Activated CD8-positive, alpha-beta T cell treated with anti-CD3 and anti-CD28 coated beads for 36 hours (primary cell): ENCODE measurements at places on chromosomes 7 and 10. TPM values are rescaled to one million over a fixed set of nuclear protein-coding genes. Genes with fewer than 3 reads are reported as not detected.

DNA sequence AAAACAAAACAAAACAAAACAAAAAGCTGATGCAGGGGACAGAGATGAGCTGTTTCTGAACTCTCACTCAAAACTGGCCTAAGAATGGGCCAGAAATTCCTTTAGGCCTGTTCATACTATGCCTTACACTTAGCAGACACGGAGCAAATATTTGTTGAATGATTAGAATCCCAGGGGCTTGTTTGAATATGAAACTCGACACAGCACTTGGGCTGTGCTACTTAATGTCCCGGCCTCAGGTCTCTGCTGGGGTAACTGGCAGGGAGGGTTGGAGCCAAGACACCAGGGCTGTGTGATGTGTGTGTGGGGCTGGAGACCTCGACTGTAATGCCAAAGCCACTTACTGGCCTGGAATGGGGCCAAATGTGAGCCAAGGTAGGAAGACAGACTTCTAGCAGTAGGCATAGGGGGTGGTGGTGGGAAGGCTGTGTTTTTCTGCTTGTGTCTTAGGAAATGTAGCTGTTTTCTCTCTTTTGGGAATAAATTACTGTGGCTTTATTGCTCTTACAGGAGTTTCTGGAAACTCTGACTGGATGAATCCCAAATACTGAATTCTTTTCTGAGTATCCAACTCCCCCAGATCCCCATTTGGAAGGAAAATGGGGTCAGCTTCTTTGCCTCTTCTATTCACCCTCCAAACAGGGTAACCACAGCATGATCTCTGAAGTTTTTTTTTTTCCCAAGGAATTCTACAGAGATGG, 66.7 kb downstream of the EMX2 start:
- no peaks in the 10 kb centered on the region for H3K36me3 ChIP-seq
- no peak overlapping the region for H3K27ac ChIP-seq
- H3K4me3 ChIP-seq, result no peak overlapping the region
- DNase-seq, result no peak
- H3K4me1 ChIP-seq, result no peaks in the 10 kb centered on the region

RPEL1 gene
- not detected for total RNA-seq

DNA sequence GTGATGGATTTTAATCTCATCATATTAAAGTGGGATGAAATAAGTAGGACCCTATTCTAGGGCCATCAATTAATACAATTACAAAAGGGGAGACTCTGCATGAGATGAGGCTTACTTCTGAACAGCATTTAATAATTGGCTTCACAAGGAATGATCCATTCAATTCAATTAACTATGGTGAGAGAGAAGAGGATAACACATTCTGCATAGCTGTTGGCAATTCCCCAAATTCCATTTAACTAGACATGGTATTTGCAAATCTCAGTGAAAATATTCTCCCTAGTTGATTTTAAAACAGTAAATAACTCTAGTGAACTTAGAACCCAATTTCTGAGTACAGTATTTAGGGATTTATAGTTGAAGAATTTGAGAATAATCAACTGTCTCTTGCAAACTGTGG, 145.3 kb downstream of the NOC3L start:
- H3K4me1 ChIP-seq, result no peaks in the 10 kb centered on the region
- no peak overlapping the region for H3K27ac ChIP-seq
- H3K27me3 ChIP-seq, result peaks cover 10% of the 10 kb centered on the region
- no peak overlapping the region for H3K4me3 ChIP-seq
- DNase-seq, result no peak

DNA sequence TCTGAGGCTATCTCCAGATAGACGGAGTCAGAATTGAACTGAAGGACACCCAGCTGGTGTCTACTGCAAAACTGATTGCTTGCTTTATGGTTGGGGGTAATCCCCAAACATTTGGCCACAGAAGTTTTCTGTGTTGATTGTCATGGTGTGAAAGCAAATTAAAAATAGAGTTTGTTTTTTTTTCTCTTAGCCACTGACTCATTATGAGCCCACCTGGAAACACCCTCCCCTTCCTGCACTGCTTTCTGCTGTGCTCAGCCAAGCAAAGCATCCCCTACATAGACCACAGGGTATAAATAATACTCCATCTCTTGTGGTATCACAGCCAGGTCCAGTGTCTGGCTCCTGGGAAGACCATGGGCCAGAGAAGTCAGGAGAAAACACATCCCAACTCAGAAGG, 6.5 kb upstream of the VWC2 start:
- H3K36me3 ChIP-seq, result no peaks in the 10 kb centered on the region
- H3K4me3 ChIP-seq, result no peak overlapping the region
- peaks cover 14% of the 10 kb centered on the region for H3K27me3 ChIP-seq
- H3K27ac ChIP-seq, result no peak overlapping the region

DNA sequence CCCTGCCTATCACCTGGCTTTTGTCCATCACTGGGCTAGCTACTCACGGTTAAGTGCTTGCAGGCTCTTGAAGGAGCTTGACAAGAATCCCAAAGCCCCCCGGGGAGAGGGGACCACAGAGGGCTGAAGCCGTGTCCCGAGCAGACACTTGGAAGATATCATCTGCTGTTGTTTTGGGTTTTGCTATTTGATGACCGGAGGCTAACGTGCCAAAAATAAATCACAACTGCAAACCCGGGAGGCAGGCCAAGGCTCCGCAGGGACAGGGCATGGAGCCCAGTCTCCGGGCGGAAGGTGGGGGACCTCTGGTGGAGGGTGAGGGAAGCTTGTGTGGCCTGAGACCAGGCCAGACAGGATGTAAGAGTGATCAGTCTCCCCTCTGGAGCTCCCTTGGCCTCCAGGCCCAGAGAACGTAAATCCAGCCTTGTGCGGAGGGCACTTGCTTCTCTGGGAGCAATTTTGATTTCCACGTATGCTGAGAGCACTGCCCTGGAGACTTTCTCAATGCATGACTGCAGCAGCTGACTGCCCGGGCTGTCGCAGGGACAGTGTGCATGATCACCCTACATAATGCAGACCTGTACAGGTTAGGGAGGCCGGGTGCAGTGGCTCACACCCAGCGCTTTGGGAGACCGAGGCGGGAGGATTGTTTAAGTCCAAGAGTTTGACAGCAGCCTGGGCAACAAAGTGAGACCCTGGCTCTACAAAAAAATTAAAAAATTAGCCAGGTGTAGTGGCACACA, at the start of gene PHKG1:
TSS of gene PHKG1 (minus strand) at position 164 of the 743 bp plus-strand sequence. CDS start 4,011 bp downstream, outside the sequence.
- no peak within 1 kb of the TSS for H3K4me3 ChIP-seq
- DNase-seq, result no peak
- no peaks in the 10 kb centered on the region for H3K27me3 ChIP-seq
- no peaks in the 10 kb centered on the region for H3K4me1 ChIP-seq

SUGCT gene
- 1.6 TPM for total RNA-seq

WNT8B gene
- total RNA-seq, result 0.47 TPM

DNA sequence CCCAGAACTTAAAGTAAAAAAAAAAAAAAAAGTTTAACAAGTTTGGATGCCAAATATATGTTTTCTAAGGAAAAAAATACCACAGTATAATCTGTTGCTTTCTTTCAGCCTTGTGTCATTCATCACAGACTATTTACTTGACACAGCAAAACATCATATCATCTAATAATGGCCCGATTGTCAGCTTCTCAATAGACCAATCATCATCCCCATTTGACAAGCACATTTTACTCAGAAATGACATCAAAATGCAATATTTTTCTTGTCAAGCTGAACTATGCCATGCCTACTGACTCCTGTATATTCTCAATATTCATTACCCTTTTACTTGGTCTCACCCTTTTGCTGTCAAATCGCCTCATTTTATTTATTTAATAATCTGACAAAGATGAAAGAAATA, 249.7 kb downstream of the NRG3 start:
- H3K4me3 ChIP-seq, result no peak overlapping the region
- no peaks in the 10 kb centered on the region for H3K4me1 ChIP-seq
- DNase-seq, result no peak
- H3K36me3 ChIP-seq, result no peaks in the 10 kb centered on the region

DNA sequence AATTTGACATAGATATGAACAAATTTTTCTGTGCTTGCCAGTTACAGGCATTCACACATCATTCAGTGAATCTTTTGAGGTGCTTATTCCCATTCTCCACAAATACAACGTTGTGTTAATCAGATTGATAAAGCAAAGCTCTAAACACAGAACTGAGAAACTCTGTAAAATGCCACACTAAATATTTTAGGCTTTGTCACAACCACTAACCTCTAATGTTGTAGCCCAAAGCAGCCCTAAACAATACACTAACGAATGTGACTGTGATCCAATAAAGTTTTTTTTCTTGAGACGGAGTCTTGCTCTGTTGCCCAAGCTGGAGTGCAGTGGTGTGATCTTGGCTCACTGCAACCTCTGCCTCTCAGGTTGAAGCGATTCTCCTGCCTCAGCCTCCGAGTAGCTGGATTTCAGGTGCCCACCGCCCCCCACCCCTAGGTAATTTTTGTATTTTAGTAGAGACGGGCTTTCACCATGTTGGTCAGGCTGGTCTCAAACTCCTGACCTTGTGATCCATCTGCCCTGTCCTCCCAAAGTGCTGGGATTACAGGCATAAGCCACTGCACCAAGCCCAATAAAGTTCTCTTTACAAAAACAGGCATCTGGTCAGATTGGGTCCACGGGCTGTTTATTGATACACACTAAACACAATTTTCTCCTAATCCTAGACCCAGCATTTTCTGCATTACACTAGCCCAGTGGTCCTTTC, 6.9 kb downstream of the CYCS start:
- peak overlapping the region; percentile 85 for H3K27ac ChIP-seq
- no peak overlapping the region for H3K4me3 ChIP-seq
- no peaks in the 10 kb centered on the region for H3K27me3 ChIP-seq
- H3K36me3 ChIP-seq, result peaks cover 44% of the 10 kb centered on the region

- no peak for DNase-seq
- H3K27me3 ChIP-seq, result no peaks in the 10 kb centered on the region
- no peak overlapping the region for H3K4me3 ChIP-seq
- H3K4me1 ChIP-seq, result no peaks in the 10 kb centered on the region
- no peaks in the 10 kb centered on the region for H3K36me3 ChIP-seq
- H3K27ac ChIP-seq, result no peak overlapping the region
Measured at GRCh38 chr10:48449501-48450232, 143.2 kb downstream of the MAPK8 start.

GRCh38 chr7:101767544-101767943, 49.9 kb upstream of the CUX1 start:
- no peaks in the 10 kb centered on the region for H3K4me1 ChIP-seq
- H3K27me3 ChIP-seq, result no peaks in the 10 kb centered on the region
- DNase-seq, result no peak
- no peak overlapping the region for H3K4me3 ChIP-seq

DNA sequence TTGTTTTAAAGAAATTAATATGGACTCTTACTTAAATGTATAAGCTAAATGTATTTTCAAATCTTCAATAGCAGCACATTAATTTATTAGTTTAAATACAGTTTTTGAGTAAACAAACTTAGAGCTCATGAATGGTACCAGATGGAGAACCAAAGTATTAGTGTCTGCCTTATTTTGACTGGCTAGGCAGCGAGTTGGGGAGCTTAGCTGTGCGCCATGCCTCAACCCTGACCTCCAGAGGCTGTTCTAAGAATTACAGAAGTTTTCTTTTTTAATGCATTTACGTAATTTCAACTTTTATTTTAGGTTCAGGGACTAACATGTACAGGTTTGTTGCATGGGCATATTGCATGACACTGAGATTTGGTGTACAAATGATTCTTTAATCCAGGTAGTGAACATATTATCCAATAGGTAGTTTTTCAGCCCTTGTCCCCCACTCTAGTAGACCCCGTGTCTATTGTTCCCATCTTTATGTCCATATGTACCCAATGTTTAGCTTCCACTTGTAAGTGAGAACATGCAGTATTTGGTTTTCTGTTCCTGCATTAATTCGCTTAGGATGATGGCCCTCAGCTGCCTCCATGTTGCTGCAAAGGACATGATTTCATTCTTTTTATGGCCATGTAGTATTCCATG, 166.8 kb downstream of the IQUB start:
- H3K36me3 ChIP-seq, result no peaks in the 10 kb centered on the region
- H3K4me1 ChIP-seq, result no peaks in the 10 kb centered on the region
- no peak overlapping the region for H3K27ac ChIP-seq
- H3K27me3 ChIP-seq, result no peaks in the 10 kb centered on the region

DNA sequence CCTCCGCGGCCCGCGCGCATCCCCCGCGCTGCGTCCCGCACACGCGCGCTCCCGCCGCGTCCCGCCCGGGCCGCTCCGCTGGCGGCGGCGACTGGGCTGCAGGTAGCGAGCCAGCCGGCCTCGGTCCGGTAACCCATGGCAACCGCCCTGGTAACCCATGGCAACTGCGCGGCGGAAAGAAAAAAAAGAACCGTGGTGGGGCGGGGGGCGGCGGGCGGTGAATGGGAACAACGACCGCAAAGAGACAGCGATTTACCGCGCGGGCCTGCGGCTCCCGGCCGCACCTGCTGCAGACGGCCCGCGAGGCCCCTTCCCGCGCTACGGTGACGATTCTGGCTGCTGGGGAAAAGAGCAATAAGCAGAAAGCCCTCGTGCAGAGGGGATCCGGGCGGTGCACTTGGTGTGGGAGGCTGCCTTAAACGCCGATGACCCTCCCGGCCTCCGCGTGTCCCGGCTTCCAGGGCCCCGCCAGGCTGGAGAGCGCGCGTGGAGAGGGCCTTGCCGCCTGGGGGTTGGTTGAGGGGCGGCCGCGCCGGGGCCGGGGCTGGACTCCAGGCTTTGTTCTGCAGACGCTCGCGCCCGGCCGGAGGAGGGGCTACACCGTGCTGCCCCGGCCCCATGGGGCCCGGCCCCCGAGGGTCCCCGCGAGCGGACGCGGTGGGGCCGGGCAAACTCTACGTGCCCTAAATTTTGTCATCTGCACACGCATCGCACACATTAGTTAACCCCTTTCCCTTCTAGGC, 84.7 kb downstream of the SNX10 start:
- peaks cover 14% of the 10 kb centered on the region for H3K36me3 ChIP-seq
- peak overlapping the region; percentile 71 for H3K4me3 ChIP-seq
- H3K27me3 ChIP-seq, result peaks cover 19% of the 10 kb centered on the region
- no peak overlapping the region for H3K27ac ChIP-seq
- peak; percentile 65 for DNase-seq

DNA sequence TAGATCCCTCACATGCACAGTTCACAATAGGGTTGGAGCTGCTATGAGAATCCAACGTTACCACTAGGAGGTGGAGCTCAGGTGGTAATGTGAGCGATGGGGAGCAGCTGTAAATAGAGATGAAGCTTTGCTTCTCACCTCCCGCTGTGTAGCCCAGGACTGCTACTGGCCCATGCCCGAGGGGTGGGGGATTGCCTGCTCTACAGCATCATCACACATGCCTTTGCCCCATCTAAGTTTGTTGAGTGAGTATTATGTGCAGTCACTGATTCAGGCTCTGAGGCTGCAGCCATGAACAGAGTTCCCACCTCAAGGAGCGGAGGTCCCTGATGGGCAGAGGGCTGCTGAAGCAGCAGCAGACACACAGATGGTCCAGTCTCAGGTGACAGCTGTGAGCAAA, 94.1 kb downstream of the CHST15 start:
- no peak for DNase-seq
- no peaks in the 10 kb centered on the region for H3K36me3 ChIP-seq
- no peak overlapping the region for H3K4me3 ChIP-seq
- H3K27me3 ChIP-seq, result peaks cover 9% of the 10 kb centered on the region
- H3K27ac ChIP-seq, result no peak overlapping the region

- DNase-seq, result no peak
- no peak overlapping the region for H3K4me3 ChIP-seq
- no peaks in the 10 kb centered on the region for H3K36me3 ChIP-seq
Measured at GRCh38 chr7:48759431-48760080, 164.8 kb upstream of the CDC14C start.

PPP1R17 gene
- total RNA-seq, result not detected
